Choroid plexus epithelial cell (primary cell): ENCODE measurements at places on chromosomes 7 and 10.

DNA sequence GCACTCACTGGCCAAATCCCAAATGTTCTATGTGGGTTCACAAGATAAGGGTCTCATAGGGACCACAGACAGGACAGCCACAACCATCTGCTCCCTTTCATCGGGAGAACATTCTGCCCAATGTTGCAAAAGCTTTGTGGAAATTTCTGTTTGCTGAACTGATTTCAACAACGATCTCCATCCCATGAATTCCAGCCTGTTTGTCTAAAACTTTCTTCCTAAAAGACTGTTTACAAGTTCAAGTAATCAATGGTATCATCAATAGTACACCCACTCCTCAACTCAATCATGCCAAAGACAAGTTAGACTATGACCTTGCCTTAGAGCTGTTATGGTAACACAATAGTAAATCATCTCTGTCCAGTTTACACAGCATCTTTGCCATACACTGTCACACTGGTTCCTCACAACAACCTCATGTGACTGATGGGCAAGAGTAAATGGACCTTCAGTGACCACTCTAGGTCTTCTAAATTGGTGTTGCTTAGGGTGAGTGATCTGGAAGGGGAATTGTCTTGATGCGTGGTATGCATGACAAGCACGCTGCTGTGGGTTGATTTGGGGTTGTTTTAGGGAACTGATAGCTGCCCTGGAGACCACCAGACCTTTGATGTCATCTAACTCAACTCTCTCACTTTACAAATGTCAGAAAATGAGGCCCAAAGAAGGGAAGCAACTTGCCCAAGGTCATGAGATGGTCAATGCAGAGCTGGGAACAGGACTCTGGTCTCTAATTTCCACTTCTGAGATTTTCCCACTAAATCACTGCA is 95.1 kb downstream of the PPP1R3C start:
- DNase-seq, result no peak

DNA sequence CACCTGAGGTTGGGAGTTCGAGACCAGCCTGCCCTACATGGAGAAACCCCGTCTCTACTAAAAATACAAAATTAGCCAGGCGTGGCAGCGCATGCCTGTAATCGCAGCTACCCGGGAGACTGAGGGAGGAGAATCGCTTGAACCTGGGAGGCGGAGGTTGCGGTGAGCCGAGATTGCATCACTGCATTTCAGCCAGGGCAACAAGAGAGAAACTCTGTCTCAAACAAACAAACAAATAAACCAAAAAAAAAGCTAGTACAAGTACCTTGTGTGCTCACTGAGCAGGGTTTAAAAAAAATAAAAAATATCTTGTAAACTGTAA is 11.2 kb upstream of the SPOCK2 start:
- DNase-seq, result no peak

DNA sequence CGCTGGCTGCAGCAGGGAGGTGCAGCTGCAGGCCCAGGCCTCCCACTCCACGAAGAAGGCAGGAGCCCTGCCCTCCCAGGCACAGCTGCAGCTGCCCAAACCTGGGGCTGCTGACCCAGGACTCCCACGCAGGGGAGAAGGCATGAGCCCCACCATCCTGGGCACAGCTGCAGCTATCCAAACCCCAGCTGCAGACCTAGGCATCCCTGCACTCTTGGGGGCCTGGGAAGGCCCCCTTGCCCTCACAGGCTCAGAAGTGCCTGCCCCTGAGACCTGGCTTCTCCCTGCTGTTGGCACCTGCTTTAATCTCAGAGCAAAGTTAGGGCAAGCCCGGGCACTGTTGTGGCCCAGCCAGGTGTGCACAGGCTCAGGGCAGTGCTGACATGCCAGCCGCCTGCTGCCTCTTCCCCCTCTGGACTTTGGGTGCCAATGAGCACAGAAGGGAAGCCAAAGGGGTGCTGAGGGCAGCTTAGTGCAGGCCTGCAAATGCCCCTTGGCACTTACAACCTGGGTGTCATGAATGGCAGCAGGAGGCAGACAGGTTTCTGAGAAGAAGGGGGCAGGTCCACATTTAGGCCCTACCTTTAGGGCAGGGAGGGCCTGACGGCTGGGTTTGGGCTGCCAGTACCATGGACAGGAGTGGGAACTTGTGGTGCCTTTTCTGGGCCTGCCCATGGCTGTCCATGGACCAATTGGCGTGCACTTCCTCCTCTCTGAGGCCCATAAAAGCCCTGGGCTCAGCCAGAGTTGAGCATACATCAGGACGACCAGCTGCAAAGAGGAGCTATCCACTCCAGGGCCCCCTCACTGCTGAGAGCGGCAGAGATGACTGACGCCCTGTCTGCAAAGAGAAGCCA is 31.1 kb downstream of the CRTAC1 start:
- no peak for DNase-seq

DNA sequence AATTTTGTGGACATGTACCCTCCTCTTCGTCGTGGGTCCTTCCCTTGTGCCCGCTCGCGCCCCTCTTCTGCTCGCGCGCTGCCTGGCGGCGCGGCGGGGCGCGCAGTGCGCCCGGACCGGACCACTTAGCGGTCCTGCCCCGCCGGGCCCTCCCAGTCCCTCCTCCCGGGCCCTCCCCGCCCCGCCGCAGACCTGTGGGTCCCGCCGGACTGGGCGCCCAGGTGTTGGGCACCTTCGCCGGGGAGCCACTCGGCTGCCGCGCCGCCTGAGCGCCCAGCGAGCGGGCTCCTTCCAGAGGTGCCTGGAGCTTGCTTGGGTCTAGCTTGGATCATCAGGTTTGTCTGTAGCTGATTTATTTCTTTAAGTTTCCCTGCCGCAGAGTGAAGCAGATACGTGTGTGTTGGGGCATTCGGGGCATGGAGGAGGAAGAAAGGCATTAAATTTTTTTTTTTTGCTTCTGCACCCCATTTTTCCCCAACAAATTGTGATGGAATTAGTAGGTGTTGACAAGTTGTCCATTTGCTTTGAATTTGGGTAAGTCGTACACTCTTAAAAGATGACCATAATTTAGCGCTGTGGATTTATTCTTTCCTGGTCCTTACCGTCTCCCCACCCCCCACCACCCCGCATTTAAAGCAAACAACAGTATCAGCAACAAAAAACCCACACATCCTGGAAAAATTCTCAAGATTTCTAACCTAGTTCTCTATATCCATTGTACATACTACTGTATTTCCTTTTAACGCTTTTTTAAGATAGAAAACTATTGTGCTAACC is 905 bp downstream of the C1GALT1 start:
- peak; percentile 56 for DNase-seq

DNA sequence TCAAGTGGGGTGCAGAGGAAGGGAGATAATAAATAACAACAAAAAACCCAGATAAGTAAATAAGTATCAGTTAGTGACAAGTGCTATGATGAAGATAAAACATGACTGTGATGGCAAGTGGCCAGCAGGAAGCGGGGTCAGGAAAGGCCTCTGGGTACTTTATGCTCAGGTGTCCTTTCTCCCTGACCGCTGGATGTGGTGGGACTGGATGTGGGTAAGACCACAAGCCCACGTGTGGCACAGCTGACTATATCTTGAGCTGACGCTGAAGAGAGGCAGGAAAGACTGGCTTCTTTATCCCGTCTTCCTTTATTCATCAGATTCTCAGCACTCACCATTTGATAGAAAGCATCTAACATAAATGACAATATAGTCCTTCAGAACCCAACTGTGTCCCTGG is 87.8 kb downstream of the CREB5 start:
- DNase-seq, result no peak

DNA sequence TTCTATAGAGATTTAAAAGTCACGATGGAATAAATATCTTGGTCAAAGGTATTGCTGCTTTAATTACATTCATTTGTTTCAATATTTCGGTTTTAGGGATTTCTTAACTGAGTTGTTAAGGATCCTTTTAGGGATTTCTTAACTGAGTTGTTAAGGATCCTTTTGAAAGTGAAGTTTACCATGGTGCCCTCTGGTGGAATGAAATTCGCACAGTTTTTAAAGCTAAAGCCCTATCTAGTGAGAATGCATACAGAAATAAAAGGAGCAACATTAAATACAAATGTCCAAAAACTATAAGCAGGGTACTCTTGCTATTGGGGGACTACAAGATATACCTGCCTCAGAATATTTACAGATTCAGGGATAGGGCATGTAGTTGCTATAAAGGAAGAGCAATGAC is 193.7 kb downstream of the RNLS start:
- peak; percentile 84 for DNase-seq

DNA sequence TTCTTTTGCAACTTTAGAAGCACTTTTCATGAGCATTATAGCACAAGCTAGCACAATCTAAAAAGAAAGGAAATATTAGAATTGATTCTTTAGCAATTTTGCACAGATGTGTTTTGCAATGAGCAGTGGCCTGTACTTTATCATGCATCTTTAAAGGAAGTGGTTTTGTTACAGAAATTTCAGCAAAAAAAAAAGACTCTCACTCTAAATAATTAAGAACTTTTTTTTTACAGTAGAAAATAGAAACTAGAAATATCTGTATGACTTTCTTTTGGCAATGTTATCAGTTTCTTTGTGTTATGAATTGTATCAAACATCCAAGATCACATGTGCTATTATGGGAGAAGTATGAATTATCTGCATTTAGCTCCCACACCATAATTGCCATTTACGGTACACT is 195.7 kb upstream of the KLF6 start:
- DNase-seq, result no peak

GRCh38 chr10:3500408-3500856 is 284.6 kb downstream of the KLF6 start:
- DNase-seq, result peak; percentile 94

DNA sequence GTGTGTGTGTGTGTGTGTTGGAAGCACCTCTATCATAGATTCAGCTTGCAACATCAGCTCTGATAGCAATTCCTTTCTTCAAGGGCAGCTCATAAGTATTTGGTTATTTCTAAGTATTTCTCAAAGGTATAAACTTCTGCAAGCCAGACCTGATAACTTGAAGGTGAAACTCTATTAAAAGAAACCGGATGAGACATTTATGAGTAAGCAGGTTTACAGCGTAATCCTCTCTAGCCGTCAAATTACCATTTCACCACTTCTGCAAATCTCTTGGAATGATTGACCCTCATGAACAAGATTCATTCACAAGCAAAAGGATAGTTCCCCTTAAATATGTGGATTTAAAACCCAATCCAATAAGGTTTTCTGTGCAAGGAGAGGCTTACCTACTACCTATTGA is 23.1 kb downstream of the PDE1C start:
- no peak for DNase-seq
